ENCODE measurements at places on chromosomes 5 and 9.

DNA sequence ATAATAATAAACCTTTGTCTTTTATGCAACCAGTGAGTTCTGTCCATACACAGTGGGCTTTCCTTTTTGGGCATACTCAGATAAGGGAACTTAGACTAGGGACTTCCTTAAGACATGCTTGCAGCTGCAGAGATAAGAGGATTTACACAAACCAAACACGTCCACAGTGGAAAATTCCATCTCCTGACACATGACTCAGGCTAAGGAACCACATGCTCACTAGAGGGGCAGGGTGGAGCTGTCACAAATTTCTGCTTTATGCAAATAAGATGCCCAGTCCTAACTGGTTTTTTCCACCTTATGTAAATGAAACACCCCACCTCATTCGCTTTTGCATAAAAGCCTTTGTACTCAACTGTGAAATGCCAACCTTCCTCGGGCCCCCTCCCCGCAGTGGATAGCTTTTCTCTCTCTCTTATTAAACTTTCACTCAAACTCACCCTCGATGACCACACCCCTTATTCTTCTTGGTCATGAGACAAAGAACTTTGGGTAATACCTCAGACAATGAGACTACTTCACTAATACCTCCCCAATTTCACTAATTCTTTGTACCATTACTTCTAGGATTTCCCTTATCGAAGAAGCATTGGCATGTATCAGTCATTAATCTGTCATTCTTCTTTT, 170.3 kb upstream of the FTMT start:
- no peak for DNase-seq

GRCh38 chr5:123180676-123181393, 91.8 kb downstream of the PRDM6 start:
- no peak for DNase-seq

- no peak for DNase-seq
Measured at GRCh38 chr9:78439866-78440830, 143.2 kb downstream of the PSAT1 start.

DNA sequence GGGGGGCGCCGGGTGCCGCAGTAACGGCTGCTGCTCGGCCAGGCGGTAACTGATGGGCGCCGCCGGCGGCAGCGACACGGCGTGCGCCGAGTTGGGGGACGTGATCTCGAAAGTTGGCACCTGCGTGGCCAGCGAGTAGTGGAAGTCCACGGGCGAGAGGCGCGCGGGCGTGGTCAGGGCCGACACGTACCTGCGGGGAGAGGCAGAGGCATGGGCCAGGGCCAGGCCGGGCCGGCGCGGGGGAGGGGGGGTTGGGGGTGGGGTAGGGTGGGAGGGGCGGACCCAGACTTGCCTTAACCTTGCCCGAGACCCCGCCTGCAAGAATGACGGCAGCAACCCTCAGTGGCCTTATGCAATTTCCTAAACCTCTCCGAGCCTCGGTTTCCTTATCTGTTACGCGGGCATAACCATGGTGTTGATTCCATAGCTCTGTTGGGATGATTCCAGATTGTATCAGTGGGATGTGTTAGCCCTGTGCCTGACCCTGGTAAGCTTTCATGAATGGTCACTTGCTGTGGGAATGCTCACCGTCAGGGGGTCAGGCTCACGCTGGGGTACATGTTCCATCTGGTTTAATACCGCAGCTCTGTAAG, 53.0 kb downstream of the PSD2 start:
- DNase-seq = no peak

GRCh38 chr9:114855488-114855887, 49.6 kb upstream of the TNFSF15 start:
- no peak for DNase-seq

DNA sequence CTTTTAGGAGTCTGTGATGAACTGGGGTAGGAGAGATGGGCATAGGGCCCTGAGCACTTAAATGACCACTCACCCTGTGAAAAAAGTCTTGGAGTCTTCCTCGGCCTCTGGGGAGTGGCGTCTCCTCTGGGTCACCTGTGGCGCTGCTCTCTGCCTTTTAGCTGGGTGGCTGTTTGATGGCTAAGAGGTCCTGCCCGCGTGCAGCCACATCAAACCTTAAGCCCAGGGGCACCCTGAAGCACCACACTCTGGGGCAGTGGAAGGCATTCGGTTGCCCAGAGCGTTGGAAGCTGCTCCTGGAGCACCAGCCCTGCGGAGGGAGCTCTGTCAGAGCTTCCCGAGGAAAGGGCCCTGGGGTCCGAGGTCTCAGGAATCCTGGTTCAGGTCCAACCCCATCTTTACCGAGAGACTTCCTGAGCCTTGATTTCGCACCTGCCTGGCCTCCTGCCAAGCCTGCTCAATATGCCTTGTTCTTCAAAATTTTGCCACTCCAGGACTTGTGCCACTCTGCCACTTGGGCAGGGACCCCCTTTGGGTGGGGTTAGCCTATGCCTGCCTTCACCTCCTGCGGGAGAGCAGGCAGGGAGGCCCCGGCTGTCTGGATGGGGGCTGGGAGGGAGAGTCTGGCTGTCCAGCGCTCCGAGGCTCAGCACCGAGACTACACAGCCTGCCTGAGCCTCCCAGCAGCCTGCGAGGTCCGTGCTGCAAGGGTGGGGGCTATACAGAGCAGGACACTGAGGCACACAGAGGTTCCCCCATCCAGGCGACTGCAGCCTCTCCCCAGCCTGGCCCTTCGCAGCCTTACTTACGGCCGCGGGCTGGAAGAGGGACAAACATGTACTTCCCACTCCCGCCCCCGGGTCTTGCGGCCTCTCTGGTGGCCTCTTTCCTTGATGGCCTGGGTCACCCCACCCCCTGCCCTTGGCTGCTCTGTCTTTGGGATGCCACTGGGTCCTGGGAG, 63.4 kb upstream of the RNU6ATAC start:
- peak; percentile 17 for DNase-seq

- DNase-seq = no peak
Measured at GRCh38 chr5:83488821-83489220, 17.3 kb downstream of the VCAN start.

DNA sequence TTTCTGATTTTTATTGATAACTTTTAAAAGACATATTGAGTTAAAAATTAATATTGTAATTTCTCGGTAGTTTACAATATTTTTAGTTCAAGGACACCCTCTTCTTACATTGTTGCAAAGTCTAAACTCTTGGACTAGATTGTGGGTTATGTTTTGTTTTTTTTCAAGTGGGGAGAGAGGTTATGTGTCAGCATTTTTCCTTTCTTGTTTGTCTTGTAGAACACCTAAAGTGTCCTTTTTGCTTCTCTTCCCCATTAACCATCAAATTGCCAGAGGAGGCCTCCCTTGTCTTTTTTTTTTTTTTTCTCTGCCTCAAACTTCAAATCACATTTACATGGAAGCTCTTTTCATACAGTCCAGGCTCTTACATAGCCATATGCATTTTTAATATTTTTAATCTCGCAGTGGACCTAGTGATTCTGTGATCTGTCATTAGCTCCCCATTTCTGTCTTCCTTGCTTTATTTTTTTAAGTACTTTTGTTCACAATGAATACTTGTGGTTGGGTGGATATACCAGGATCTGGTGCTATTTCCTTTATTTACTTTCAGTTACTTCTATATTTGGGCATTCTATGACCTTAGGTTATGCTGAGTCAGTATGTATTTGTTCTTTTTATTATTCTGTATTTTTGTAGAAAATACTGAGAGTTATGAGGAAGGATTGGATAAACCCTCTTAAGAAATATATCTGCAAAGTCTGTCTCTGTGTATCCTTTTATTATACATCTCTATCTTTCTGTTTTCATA, 2280.6 kb upstream of the ACO1 start:
- DNase-seq = no peak

- no peak for DNase-seq
Measured at GRCh38 chr9:123825342-123826060, 104.4 kb downstream of the DENND1A start.

GRCh38 chr5:14041528-14042192, 97.2 kb upstream of the DNAH5 start:
- DNase-seq = peak; percentile 51

- DNase-seq = no peak
Measured at GRCh38 chr5:74465724-74466123, 174.8 kb downstream of the ENC1 start.

DNA sequence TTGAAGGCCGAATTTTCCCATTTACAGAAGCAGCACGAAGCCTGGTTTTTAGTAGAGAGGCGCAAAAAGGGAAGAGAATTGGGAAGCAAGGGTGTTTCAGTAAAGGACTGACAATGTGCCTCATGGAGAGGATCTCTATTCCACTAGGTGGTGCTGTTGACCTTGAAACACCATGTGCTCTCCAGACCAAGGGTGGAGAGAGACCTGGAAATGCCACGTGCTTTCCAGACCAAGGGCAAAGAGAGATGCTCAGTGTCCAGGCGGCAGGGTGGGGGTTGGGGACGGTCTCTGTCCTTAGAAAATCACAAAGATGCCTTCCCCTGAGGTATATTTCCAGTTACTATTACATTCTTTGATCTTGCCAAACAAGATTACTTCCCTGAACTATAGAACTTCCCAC, 425.3 kb downstream of the CSNK1G3 start:
- peak; percentile 51 for DNase-seq

- DNase-seq = peak; percentile 87
Measured at GRCh38 chr9:37034305-37034937, 353 bp upstream of the PAX5 start.

GRCh38 chr5:6754766-6755165, 41.5 kb downstream of the TENT4A start:
- no peak for DNase-seq
